ENCODE measurements at places on chromosomes 7 and 10. TPM values are rescaled to one million over a fixed set of nuclear protein-coding genes. Genes with fewer than 3 reads are reported as not detected.

The ZPBP gene
- total RNA-seq = 0.92 TPM

The CEP55 gene
- total RNA-seq = 4.6 TPM

The TSPAN15 gene
- total RNA-seq = 10.6 TPM

The MACC1 gene
- 0.23 TPM for total RNA-seq

Measured in diencephalon (tissue), 1 donor.